ENCODE measurements at places on chromosomes 1 and 21.
A peak's percentile ranks its signal among the peaks of the same experiment; 100 is the strongest.

DNA sequence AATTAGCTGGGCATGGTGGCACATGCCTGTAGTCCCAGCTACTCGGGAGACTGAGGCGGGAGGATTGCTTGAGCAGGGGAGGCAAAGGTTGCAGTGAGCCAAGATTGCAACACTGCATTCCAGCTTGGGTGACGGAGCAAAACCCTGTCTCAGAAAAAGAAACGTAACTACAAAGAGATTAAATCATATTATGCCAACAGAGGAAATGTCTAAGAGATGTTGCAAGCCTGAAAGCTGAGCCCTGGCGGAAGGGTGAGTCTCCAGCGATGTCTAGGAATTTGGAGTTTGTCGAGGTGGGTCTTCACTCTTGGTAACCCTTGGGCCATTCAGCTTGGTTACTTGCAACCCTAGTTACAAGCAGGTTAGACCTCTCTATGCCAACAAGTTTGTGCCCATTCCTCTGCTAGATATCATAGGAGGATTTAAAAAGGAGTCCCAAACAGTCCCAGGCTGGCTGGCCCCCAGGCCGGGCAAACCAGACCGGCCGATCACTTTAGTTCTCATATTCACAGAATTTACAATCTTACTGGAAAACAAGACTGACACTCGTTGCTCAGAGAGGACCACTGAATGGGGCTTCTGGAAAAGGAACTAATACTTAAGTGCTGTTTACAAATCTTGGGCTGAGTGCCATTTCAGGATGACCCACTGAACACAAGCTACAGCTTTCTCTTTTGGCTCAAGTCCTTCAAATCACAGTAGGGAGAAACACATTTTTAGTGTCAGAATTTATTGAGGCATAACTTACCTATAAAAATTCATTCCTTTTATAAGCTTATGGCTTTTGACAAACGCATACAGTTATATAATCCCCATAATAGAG is 27.1 kb downstream of the SLC30A1 start:
- no peak for DNase-seq

DNA sequence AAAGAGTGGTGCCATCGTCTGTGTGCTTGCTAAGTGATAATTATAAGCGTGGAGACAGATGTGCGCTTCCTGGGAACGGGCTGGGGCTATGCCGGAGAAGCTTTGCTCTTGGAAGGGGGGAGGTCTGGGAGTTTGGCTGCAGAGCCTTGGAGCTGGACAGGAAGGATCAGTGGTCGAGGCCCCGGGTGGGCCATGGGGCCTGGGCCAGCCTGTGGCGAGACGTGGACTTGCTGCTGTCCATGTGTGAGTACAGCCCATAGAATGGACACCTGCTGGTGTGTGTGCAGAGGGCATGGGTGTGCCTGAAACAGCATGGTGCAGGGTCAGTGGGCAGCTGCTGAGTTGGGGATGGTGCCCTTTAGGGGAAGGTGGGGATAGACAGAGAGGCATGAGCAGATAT is 121.3 kb downstream of the PCBP3 start:
- DNase-seq: no peak

DNA sequence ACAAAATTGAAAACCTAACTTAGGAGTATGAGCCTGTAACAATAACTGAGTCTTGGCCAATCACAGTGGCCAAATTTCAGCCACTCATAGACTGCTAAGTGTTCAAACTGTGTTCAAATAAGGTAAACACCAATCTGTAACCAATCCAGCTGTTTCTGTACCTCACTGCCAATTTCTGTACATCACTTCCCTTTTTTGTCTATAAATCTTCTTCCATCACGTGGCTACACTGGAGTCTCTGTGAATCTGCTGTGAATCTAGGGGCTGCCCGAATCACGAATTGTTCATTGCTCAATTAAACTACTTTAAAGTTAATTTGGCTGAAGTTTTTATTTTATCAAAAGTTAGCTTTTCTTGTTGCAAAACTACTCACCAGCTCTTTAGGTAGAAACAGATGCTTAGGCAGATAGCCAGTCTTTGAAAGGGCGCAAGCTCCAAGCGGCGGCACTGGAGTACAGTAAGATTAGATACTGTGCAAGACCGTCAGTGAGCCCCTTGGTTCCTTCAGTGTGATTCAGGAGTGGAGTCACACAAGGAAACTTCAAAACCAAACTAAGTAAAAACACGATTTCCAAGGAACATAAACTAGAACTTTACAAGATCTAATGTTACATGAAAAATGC is 43.2 kb upstream of the ADGRL2 start:
- no peak for DNase-seq

GRCh38 chr1:221987860-221988520 is 246.1 kb upstream of the DUSP10 start:
- peak; percentile 83 for DNase-seq

DNA sequence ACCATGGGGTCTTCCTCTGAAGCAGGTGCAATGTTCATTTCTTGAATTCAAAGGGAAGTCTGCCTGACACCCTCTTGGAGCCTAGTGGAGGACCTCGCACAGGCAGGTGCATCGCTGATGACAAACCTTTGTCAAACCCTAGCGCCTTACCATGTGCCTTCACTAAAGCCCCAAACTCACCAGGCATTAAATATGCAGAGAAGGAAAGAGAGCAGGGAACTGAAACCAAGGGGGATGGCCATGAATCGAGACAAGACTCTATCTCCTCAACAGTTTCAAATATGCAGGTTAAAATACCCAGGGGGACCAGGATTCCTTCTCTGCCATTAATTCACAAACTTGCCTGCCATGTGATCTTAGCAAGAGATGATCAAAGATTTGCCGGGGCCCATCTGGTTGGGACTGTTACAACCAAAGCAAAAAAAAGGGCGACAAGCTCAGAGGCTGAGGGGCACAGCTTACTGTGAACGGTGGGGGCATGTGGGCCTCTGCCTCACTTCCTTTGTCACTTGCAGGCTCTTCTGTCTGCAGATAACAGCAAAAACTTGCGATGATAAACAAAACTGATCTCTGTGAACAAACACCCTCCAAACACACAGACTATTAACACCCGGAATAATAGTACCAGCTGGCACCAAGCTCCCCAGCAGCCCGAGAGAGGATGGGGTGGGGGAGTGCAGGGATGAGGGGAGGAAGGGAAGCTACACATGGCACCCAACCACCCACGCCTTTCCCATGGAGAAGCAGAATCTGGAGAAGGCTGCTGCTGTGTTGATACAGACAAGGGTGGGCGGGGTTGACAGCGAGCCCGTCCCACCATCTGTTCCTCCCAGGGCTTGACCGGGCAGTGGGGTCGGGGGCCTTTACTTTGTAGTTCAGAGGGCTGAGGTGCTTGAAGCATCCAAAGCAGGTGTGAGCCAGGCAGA is 33.9 kb downstream of the TMEM63A start:
- DNase-seq: peak; percentile 86

DNA sequence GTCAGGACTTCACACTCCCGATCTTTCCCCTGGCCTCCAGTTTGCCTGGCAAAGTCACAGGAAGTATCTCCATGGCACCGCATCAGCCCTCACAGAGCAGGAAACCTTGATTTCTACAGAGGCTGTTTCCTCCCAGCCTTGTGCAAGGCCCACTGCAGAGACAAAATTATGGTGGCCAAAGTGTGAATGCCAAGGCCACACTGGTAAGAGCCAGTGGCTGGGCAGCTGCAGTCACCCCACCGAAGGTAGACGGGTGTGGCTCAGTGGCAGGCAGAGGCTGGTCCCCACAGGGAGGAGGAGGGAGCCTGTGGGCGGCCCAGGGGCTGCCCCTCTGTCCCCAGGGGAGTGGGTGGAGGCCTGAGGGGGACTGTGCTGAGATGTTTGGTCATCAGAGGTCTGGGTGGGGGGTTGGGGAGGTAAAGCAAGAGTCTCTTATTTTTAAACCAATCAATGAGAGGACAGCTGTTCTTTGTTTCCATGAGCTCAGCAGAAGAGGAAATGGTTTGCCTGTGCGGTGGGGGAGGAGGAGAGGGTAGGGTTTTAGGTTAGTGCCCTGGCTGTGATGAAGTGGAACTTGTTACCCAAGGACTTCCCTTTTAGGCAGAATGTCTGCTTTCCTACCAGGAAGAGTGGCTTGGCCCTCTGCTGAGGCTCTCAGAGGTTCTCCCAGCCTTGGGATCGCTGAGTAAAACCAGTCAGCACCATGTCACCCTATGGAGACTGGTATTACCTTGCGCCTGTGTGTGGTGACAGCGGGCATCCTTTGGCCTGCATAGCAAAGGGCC is 18.0 kb upstream of the BTG2 start:
- DNase-seq: peak; percentile 67

GRCh38 chr21:16900685-16901084 is 612.2 kb upstream of the CXADR start:
- DNase-seq: no peak

DNA sequence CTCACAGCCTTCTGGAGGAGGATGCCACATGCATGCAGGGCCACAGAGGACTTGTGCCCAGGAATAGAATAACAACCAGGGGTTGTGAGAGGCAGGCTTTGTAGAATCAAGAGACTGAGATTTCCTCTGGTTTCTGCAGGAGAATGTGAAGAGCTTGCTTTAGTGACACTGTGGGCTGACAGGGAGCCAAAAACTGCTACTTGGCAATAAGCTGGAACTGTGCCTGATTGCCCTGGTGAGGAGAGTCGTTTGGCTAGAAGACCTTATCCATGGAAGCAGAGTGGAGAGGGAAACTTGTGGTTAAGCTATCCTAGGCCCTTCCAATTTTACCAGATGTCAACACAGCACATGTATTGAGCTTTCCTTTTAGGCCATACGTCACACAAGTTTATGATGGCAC is 902.1 kb downstream of the MRPL39 start:
- DNase-seq: no peak

DNA sequence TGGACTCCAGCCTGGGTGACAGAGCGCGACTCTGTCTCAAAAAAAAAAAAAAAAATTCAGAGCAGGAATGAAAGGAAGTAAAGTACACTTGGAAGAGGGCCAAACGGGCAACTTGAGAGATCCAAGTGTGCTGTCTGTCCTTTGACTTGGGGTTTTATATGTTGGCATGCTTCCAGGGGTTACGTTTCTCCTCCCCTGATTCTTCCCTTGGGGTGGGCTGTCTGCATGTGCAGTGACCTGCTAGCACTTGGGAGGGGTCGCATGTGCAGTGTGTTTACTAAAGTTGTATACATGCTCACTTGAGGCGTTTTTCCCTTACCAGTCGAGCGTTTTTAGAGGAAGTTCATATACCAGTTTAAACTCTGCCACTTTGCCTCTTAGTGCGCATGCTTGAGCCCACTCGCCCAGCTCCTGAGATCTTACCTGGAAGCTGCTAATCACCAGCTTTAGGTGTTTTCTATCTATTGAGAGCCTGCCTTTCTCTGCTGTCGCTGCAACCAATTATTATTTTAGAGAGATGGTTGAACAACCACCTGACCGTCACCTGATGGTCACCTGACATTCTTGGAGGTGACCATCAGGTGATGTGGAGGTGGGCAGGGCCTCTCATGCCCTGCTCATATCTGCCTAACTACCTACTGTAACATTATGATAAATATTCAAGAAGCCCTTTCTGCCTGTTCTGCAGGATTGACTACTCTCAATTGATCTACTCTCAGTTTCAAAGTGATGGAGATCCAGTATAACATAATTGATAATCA is 140.1 kb downstream of the MACF1 start:
- DNase-seq: no peak

DNA sequence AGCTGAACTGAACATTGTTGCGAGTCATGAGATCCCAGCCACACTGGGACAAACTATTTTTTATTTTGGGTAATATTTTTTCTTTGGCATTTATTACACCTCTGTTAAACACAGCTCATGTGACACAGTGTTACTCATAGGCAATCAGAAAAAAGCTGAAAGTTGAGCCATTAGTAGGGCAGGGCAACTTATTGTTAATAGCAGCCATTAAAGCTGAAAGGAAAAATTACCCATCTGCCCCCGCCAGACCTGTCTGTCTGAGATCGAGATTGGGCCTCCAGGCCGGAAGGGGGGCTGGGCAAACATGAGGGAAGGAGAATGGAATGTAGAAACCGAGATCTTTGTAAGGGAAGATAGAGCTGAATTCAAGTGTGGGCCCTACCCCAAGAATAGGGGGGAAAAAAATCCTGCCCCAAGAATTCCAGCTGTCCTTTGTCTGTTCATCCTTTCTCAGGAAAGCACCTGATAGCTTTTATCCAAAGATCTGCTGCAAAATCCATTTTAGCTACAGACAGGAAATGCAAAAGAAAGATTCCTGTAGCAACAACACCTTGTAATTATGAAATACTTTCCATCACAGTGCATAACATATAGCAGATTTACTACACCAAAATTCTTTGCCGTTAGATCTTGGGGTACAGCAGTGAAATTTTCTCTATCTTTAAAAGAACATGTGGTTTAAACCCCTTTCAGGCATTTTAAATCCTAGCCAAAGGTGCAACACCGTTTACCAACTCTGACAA is 212.8 kb downstream of the PBX1 start:
- no peak for DNase-seq

GRCh38 chr21:38042246-38042645 is 126.0 kb upstream of the KCNJ6 start:
- no peak for DNase-seq

- no peak for DNase-seq
These were observed 11.0 kb upstream of the TNFRSF8 start for GRCh38 chr1:12052008-12052573.

DNA sequence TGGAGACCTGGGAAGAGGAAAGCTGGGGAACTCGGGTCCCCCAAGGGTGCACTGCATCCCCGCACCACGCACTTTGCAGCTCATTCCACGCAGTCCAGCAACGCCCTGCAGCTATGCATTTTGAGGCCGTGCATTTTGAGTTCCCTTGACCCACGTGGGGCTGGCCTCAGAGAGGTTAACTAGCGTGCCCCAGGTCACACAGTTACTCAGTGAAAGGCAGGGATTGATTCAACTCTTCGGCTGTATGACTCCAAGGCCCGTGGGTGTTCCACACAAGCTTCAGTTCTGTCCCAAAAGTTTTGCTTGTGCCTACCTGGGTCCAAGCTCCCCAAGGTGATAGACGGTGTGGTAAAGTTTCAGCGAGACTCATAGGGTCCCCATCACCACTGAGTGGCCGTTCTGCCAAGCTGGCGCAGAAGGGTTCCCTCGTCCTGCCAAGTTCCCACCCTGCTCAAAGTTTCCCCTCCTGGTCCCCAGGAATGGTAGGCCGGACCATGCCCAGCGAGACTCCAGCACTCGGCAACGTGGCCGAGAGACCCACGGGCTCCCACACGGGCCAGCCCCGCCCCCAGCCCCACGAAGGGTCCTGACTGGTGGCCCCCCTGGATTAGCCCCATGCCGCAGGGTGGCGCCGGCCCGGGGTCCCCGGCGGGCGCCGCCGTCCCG is 611 bp downstream of the HSPG2 start:
- DNase-seq: no peak

- no peak for DNase-seq
These were observed 10.4 kb upstream of the WNT3A start for GRCh38 chr1:227996187-227996950.

- DNase-seq: no peak
These were observed 15.8 kb upstream of the TNFRSF8 start for GRCh38 chr1:12047120-12047876.

GRCh38 chr1:118627435-118627834 is 360.7 kb downstream of the TBX15 start:
- no peak for DNase-seq

DNA sequence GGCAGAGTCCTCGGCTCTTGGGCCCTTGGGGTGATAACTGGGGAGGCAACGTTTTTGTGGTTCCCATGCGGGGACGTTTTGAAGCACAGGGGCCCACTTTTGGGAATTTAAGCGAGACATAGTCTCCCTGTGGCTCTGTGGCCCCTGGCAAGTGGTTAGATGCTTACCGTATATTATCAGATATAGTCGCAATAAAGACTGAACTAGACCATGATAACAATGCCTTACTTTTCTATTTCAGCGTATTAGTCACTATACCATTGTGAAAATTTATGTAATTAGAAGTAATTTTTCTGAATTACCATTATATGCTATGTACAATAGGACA is 538 bp upstream of the RCAN1 start:
- DNase-seq: no peak

GRCh38 chr1:33281554-33282303 is 25.4 kb downstream of the ZNF362 start:
- DNase-seq: no peak

- no peak for DNase-seq
These were observed 5.3 kb upstream of the NAXE start for GRCh38 chr1:156586323-156586722.

All from NCI-H1694 (cell line).